Activated CD8-positive, alpha-beta memory T cell treated with anti-CD3 and anti-CD28 coated beads for 1 hour (primary cell): ENCODE measurements at places on chromosomes 11 and 22.

- no peak for DNase-seq
Measured at GRCh38 chr11:44743959-44744557, 17.3 kb downstream of the TSPAN18 start.

- DNase-seq = no peak
Measured at GRCh38 chr22:39746600-39747262, 146.8 kb downstream of the ENTHD1 start.

- DNase-seq = no peak
Measured at GRCh38 chr11:20289732-20290131, 73.8 kb upstream of the HTATIP2 start.

DNA sequence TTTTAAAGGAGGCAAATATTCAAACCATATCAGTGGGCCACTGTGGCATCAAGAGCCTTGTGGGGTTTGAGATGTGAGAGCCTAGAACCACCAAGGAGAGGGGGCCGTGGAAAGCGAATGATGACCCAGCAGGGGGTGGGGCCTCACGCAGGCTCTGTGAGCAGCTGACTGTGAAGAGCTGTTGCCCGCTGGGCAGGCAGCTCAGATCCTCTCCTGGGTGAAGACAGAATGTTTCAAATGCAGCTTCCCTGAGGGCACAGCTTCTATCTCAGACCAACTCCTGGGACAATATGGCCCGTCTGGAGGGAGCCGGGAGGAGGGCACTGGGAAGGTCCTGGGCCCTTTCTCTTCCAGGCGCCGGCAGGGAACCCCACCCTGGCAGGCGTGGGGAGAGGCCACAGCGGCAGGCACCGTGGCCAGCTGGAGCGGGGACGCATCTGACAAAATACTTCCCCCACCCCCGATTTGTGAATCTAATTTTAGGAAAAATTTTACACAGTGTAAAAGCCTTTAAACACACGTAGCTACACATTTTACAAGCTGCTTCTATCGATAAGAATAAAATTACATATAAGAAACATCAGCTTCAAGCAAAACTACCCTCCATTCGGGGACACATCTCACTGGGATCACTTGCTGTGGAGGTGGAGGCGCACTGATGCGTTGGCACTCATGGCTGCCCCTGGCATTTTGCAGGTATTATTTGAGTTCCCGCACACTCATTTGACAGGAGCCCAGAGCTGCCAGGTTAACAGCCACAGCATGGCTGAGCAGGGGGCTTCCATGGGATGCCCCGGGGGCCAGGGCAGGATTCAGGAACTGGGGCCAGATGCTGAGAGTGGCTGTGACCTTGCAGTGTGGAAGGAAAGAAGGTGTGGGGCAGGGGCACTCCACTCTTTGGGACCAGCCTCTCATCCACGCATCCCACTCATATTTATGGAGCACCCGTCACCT, 40.3 kb downstream of the PARVG start:
- no peak for DNase-seq

DNA sequence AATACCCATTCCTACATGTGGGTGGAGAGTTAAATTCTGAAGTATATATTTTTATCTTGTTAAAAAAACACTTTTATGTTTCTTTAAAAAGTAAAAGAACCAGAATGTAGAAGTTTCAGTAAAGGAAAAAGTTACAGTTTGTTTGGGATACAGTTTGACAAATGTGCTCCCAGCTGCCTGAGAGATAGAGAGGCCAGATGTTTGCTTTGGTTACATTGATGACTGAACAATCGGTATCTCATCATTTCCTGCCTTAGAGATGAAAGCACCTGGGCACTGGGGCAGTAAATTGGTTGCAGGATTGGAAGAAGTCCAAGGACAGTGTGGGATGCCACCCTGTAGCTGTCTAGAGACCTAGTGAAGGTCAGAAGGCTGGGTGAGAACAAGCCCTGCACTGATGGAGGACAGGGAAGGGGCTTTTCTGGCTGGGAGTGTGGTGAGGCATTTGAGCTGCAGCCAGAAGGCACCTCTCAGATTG, 16.6 kb downstream of the MED15 start:
- no peak for DNase-seq

- DNase-seq = peak; percentile 35
Measured at GRCh38 chr11:128624269-128625175, 37.2 kb upstream of the ETS1 start.

DNA sequence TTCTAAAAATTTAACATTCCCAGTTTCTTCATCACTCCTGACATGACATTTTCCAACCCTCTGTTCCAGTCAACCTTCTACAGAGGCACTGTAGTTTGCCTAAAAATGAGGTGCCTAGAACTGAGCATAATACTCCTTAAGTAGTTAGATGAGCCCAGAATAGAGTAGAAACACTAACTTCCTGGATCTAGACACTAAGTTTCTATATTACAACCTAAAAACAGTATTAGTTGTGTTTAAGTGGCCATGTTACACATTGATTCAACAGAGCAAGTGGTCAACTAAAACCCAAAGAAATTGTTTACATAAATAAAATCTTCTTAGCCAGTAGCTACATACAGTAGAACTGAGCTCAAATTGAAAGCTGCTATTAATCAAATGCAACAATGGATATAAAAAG, 1.3 kb downstream of the HPS5 start:
- DNase-seq = no peak

GRCh38 chr11:74819400-74819799, 70.8 kb downstream of the RNF169 start:
- no peak for DNase-seq

- DNase-seq = no peak
Measured at GRCh38 chr11:81870066-81870412, 863.6 kb downstream of the FAM181B start.

GRCh38 chr22:19959043-19959586, 17.5 kb upstream of the TXNRD2 start:
- DNase-seq = no peak

DNA sequence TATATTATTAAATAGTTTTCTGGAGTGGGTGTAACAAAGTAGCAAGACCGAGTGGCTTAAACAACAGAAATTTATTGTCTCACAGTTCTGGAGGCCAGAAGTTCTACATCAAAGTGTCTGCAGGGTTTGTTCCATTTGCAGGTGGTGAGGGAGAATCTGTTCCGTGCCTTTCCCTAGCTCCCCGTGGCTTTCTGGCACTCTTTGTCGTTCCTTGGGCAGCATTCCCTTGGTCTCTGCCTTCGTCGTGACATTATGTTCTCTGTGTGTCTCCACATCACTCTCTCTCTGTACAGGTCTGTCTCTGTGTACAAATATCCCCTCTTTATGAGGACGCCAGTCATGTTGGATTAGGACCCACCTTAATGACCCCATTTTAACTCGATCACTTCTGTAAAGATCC, 38.2 kb downstream of the LDLRAD3 start:
- DNase-seq = no peak

- no peak for DNase-seq
Measured at GRCh38 chr11:86524620-86525352, 147.6 kb downstream of the ME3 start.

GRCh38 chr11:126791446-126791845, 209.1 kb downstream of the KIRREL3 start:
- no peak for DNase-seq

DNA sequence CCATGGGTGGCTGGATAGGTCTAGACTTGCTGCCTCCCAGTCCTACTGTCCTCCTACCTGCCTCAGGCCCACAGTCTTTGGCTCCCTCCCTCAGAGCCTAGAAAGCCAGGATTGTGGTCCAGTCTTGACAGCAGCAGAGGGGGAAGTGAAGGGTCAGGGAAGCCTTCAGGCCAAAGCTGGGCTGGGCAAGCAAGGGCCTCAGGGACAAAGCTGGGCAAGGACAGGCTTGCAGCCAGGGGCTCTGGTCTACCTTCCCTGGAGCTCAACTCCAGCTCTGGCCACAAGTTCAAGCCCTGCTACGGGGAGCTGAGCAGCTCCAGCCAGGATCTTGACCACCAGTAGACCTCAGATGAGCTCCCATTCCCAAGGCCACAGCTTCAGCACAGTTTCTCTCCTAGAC, 14.9 kb downstream of the LMO1 start:
- no peak for DNase-seq

DNA sequence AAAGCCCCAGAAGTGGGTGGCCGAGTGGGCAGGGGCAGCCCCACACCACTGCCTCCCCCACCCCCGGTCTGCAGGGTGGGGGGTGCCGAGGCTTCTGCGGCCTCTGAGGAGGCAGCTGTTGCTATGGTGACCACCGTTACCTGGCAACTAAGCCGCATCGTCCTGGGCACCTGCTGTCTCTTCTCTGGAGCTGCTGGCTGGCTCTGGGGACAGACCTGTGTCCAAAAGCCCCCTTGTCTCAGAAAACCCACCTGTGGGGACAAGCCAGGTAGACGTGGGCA, 79.9 kb upstream of the PRR5 start:
- no peak for DNase-seq

DNA sequence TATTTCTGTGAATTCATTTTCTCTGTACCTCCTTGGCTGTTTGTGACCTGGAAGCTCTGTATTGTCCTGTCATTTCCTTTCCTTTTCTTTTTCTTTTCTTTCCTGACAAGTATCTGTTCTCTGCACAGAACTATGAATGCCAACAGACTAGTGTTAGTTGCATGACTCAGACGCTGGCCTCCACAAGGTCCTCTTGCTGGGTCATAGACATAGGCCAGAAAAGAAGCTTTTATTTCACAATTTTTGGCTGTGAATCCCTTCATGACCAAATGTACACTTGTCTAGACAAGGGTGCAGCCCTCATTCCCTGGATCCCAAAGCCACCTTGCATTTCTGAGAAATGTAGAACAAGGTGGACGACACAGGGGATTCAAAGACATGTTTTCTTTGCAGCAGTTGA, 104.1 kb upstream of the MTNR1B start:
- DNase-seq = no peak

DNA sequence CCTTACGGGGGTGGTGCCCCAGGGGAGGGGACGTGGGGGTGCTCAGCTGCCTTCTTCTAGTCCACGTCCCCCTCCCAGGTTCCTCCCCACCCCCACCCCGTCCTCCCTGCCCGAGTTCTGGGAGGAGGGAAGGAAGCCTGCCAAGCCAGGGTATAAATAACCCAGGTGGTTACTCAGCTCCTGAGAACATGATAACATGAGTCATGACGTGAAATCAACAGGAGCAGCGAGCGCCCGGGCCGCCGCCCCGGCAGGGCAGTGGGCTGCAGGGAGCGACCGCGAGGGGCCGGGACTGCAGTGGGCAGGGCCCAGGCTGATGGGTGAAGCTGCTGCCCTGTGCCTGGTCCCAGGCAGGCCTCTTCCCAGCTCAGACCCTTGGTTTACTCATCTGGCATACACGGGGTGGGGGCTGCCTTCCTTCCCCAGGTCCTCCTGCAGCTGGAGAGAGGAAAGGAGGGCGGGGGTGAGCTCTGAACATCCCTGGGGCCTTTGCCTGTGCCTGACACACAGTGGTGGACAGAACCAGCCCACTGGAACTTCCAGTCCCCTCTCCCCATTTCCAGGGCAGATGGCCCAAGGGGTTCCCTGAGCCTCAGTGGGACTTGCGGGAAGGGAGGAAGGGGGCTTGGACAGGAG, 8.8 kb upstream of the PDGFB start:
- DNase-seq = no peak
